ENCODE measurements at places on chromosomes 2 and 18.
A peak's percentile ranks its signal among the peaks of the same experiment; 100 is the strongest.

- no peak for DNase-seq
These were observed 13.6 kb downstream of the STRN start for GRCh38 chr2:36952748-36953197.

DNA sequence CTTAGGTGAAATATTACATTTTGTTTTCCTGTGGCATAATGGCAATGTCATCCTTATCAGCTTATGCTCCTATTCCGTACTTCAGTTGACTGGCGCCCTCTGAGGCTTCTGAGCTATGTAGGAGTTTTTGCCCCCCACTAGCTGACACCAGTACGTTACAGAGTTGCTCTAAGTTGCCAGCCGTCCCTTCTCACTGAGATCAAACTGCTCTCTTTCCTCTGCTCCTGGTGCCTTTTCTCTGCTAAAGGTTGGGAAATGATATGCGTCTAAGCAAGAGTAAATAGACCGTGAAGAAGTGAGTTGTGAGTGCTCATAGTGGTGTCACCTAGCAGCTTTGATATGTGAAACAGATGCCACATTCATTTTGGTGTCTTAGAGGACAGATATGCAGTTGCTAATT is 99.2 kb downstream of the RAPGEF4 start:
- DNase-seq = peak; percentile 33

DNA sequence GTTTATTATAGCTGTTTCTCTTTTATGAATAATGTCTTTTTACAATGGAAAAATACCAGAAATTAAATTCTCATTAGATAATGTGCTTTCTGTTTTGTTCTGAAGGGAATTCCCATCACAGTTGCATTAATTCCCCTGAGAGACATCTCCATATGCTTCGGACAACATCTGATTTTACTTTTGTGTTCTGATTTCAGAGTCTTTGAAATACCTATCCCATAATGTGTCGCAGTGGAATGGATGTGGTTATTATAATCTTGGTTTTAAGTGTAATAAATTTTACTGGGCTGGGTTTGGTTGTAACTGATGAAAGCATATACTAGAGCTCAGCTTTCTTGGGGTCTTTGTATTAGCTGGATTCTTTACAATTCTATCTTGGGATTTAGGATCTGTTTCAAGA is 12.5 kb downstream of the SPTBN1 start:
- DNase-seq = no peak

- no peak for DNase-seq
These were observed 103.9 kb downstream of the VIT start for GRCh38 chr2:36800381-36800780.

DNA sequence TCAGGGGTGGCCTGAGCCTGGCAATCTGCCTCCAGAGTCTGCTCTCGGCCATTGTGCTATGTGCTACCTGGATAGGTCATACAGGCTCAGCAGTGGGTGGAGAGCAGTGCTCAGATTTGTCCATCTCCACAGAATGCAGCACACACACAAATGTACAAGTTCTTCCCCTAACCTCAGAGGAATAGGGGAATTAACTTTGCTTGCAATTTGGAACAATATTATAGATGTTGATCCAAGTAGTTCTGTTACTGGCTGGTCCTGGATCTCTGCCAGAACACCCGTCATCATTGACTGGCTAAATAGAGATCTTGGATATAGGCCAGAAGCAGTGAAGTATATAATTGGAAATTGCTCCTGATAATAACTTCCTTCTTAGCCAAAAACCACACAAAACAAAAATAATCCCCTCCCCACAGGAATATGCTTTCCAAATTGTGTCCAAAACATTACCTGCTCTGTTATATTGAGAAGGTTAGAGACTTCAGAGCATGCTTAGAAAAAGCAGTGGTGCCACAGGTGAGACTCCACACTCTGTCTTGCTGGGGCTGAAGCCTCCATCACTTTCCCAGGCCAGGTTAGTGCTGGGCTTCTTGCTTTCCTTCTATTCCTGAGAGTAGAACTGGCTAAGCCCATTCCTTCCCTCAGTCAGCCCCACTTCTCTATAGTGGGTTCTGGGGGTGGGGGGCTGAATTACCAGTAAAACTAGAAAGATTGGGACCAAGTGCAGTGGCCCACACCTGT is 38.8 kb downstream of the NCAPH start:
- DNase-seq = peak; percentile 97
